ENCODE measurements at places on chromosomes 1 and 21.

DNA sequence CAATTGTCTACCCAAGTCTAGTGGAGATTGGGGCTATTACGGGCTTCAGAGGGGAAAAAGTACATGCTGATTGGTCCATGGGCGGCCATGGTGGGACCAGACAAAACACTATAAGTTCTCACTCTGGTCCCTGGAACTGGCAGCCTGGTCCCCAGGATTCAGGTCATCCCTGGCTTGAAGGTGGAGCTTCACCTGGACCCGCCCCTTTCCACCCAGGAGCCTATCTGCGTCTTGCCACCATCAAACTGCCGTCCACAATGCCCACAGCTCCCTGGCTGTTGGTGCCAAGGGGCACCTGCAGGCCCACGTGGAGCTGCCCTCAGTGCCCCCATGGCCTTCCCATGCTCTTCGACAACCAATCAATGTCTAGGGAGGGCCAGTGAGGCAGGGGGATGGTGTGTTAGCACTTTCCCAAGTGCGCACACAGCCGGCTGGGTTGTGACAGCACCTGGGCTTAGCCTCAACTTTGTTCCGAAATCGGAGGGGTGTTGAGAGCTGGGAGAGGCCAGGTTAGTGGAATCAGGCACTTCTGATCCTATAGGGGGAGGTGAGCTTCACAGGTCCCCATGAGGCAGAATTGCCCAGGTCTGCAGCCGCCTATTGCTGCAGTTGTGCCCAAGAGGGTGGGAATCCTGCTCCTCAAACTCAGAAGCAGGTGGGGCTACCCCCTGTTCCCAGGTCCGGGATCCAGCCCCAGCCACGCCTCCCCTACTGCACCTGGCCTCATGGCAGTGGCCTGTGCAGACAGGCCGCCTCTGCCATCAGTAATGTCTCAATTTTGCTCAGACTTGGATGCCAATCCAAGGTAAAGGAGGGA lies 1369.4 kb upstream of the PRMT6 start:
- no peak for DNase-seq

DNA sequence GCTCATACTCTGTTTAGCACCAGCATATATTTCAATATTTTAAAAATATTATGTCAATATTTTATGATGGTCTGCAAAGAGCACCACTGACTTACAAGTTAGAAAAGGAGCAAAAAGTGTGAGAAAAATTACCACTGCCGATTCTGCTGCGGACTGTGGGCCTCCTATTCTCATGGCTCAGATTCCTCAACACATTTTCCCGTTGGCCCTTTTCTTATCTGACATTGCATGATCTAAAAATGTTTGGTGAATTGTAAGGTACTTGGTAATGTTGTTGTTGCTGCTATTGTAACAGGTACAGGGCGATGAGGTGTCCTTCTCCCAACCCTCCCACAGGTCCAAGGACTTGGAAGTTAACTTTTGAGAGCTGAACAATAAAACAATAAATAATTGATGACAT lies 737 bp downstream of the C1orf162 start:
- DNase-seq = no peak

GRCh38 chr1:229757226-229757625 lies 131.2 kb downstream of the URB2 start:
- DNase-seq = no peak

GRCh38 chr1:247998811-247999210 lies 14.6 kb upstream of the OR2L5 start:
- DNase-seq = no peak

DNA sequence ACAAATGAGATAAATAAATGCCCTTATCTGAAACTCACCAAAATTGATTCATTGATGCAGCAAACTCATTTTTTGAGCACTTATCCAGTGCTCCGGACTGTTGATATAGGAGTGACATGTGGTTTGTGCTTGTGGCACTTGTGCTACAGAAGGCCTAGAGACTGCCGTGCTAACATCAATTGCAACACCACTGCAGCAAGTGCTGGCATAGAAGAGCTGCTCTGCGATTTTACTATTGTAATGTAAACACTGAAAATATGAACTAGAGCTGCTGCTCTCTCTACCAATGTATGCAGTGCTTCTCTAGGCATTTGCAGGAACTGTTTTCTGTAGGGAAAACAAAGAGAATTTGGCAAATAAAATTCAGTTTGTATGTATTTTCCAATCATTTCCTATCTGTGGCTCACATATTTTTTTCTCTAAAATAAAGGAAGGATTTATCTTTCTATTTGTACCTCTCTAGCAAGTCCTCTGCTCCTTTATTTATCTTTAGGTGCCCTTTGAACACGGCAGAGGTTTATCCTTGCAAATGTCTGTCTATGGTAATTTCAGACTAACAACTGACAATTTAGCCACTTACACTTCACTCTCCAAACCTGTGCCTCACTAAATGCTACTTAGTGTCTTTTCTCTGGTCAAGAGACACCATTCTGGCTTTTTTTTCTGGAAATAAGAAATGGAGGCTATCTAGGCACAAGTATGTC lies 409.5 kb upstream of the ADGRL2 start:
- no peak for DNase-seq

GRCh38 chr1:61368366-61368765 lies 286.0 kb downstream of the NFIA start:
- DNase-seq = no peak

GRCh38 chr1:89104687-89105086 lies 21.2 kb downstream of the GBP2 start:
- no peak for DNase-seq

GRCh38 chr1:117654493-117655219 lies 48.8 kb downstream of the TENT5C start:
- DNase-seq = no peak

- DNase-seq = no peak
These were observed 9.6 kb upstream of the SFT2D2 start for GRCh38 chr1:168216171-168216570.

- DNase-seq = no peak
These were observed 94.2 kb downstream of the CACNA1E start for GRCh38 chr1:181577475-181577874.

- DNase-seq = no peak
These were observed 39.8 kb downstream of the PTPN14 start for GRCh38 chr1:214511639-214511998.

DNA sequence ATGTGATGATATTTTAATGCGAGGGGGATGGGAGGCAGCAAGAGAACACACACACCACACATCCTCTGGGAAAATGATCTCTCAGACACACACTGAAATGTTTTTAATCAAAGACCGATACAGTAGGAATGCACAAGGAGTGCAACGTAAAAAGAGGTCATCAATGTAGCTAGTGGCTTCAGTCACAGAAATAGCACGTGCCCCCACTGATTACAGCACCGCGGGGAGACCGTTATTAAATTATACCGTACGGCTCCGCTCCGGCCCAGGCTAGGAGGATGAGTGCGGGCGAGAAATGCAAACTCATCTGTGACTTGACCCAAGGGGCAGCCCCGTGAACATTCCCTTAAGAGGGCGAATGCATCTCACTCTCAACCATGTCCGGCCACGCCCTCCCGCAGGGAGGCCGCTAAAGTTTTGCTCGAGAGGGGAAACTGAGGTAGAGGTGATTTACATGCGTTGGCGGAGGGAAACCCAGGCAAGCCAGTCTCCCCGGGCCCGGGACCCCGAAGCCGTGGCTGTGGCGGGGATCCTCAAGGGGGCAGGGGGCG lies 552 bp downstream of the UBR4 start:
- no peak for DNase-seq

- peak; percentile 18 for DNase-seq
These were observed 52.5 kb downstream of the RWDD3 start for GRCh38 chr1:95286479-95286878.

DNA sequence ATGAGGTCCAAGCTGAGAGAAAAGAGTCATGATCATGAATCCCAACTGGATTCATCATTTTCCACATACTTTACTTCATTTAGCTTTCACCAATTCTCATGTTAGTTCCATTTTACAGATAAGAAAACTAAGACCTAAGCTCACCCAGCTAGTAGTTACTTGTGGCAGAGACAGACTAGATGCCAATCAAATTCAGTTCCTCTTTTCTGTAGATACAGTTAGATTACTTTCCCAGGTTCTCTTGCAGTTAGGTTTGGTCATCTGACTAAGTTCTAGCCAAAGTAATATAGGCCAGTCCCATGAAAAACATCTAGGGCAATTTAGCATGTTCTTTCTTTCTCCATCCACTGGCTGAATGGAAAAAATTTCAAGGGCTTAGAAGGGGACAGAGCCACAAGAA lies 8.9 kb upstream of the KCND3 start:
- no peak for DNase-seq

DNA sequence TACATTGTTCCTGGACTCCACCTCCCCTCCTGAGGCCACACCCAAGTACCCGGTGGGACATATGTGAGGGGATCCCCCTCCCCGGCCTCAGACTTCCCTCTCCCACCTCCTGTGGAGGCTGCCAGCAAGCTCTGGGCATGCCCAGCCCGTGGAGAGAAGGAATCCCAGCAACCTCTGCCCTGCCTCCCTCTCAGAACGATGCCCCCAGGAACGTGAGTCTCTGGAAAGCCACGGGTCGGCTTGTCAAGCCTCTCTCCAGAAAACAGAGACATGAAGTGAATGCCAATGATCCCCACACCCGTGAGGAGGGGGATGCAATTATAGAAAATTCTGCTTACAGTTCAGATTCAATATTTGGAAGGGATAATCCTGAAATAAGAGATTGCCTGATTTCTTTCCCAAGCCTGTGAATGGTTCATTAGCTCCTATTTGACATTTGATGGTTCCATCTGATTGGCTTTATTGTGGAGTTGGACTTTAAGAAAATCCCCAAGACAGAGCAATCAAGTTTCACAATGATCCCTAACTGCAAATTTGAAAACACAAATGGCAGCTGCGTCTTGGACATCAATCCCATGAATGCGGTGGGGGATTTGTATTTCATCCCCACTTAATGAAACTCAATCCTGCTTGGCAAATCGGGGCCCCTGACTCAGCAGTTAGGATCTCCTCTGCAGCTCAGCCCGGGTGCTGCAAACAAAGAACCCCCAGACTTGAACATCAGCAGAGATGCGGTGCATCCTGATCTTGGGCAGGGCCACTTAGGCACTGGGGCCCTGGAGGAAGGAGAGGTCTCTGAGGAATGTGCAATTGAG lies 9.1 kb upstream of the GUCA2B start:
- no peak for DNase-seq

DNA sequence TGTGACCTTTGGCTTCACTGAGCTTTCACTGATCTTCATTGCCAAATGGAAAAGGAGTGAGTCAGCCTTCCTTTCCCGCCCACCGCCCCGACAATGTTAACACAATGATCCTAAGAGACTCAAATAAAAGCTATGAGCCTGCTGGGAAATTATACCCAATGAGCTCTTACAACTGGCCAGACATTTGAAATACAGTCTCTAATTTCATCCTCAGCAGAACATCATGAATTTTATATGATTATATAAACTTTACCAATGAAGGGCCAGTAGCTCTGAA lies 252.5 kb downstream of the SIPA1L2 start:
- DNase-seq = no peak

DNA sequence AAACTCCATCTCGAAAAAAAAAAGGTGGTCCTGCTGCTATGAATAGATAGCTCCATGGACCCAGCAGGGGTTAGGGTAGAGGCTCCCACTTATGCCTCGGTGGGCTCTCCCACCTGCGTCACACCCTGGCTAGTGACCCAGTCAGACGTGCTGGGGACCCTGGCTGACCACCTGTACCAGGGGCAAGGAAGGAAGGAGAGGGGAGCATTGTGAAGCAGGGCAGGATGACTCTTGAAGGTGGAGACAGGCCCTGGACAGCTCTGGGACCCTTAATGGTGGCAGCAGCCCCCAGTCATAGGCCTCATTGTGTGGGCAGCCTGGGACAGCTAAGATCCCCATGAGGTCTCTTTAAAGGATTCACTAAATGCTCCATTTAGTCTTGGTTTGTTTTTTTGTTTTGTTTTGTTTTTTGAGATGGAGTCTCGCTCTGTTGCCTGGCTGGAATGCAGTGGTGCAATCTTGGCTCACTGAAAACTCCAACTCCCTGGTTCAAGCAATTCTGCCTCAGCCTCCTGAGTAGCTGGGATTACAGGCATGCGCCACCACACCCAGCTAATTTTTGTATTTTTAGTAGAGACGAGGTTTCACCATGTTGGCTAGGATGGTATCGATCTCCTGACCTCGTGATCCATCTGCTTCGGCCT lies 10.4 kb upstream of the SNAPIN start:
- no peak for DNase-seq

GRCh38 chr21:42266971-42267556 lies 48.1 kb downstream of the ABCG1 start:
- no peak for DNase-seq

GRCh38 chr1:153277852-153278251 lies 18.4 kb downstream of the LORICRIN start:
- no peak for DNase-seq

- no peak for DNase-seq
These were observed 478 bp downstream of the MAD2L2 start for GRCh38 chr1:11680270-11681070.

DNA sequence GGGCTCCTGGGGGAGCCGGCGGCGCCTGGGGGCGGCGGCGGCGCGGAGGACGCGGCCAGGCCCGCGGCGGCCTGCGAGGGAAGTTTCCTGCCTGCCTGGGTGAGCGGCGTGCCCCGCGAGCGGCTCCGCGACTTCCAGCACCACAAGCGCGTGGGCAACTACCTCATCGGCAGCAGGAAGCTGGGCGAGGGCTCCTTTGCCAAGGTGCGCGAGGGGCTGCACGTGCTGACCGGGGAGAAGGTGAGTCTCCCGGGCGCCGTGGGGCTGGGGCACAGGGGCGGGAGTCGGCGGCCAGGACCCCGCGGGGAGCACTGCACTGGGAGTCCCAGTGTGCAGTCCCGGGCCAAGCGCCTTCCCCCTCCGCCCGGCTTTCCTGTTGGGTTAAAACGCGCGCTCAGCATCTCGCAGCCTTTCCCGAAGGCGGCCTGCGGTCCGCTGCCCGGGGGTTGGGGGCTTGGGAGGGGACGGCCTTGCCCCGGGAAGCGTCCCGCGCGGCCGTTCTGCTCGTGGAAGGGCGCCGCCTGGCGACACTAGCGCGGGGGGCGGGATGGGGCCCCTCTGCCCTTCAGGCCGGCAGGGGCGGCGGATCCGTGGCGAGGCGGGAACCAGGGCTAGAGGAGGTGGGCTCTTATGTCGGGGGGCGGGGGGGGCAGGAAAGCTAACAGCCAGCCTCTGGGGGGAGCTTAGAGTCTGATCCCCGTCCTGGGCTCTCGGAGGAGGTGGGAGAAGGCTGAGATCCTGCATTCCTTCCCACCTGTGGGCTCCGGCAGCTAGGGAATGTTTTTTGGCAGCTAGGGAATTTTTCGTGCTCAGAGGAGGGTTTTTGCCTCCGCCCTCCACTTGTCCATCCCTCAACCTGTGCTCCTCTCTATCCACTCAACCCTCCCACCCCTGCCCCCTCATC lies 1.1 kb downstream of the HUNK start:
- no peak for DNase-seq

- no peak for DNase-seq
These were observed 32.1 kb upstream of the SCYL3 start for GRCh38 chr1:169925505-169926482.
